ENCODE measurements at places on chromosomes 13 and 19.

DNA sequence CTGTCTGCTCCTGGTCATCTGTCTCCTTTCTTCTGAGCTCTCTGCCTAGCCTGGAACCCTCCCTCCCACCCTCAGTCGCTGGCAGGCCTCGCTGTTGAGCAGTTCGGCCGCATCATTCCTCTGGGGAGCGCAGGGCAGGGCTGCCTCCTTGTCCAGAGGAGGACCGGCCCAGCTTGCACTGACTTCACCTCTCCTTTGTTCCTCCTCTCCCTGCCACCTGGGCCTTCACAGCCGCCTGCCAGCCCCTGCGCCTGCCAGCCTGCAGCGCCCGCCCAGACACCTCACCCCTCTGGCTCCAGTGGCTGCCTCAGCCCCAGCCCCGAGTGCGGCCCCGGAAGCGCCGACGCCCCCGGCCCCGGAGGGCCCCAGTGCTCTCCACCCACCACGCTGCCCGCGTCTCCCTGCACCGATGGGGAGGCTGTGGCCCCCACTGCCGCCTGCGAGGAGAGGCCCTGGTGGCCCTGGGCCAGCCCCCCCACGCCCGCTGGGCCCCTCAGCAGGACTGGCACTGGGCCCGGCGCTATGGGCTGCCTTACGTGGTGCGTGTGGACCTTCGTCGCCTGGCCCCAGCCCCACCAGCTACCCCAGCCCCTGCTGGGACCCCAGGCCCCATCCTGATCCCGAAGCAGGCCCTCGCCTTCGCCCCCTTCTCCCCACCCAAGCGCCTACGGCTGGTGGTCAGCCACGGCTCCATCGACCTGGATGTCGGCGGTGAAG is 7.2 kb downstream of the KMT5C start:
- no peak for DNase-seq

DNA sequence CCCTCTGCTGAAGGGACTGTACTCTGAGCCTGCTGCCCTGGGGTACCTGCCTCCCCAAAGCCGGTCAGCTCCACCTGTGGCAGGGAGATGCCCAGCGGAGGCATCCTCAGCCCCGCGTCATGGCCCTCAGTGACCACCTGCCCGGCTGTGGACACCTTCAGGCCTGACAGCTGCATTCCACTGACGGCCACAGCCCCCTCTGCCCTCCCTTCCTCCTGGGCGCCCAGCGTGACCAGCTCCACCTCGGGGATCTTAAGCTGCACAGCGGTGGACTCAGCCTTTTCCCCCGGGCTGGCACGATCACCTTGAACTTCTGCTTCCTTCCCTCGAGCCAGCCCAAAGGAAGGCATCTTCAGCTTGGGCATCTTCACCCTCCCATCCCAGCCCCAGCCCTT is 4.8 kb upstream of the HIPK4 start:
- no peak for DNase-seq

GRCh38 chr13:114328034-114328433 is 13.7 kb downstream of the CHAMP1 start:
- no peak for DNase-seq

DNA sequence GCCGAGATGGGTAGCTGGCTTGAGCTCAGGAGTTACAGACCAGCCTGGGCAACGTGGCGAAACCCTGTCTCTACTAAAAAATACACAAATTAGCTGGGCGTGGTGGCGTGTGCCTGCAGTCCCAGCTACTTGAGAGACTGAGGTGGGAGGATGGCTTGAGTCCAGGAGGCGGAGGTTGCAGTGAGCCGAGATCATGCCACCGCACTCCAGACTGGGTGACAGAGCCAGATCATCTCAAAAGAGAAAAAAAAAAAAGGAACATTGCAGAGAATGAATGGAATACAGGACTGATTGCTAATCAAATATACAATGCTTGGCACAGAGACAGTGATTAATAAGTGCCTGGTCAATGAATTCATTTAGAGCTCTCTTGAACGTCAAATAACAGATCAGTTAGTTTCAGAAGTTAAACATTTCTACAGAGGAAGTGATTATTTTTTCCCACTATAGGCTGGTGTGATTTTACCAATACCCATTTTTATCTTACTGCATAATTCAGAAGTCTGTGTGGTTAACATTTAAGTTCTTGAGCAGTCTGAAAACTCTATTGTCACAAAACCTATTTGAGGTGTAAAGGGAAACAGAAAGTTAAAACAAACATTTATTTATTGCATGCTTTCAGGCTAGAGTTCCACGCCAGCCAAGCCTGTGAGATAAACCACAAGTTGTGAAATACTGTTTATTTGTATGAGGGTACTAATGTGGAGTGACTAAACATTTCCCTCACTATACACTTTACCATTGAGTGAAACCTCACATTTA is 7.7 kb upstream of the TBC1D4 start:
- no peak for DNase-seq

GRCh38 chr13:42229287-42229686 is 42.7 kb upstream of the AKAP11 start:
- no peak for DNase-seq

DNA sequence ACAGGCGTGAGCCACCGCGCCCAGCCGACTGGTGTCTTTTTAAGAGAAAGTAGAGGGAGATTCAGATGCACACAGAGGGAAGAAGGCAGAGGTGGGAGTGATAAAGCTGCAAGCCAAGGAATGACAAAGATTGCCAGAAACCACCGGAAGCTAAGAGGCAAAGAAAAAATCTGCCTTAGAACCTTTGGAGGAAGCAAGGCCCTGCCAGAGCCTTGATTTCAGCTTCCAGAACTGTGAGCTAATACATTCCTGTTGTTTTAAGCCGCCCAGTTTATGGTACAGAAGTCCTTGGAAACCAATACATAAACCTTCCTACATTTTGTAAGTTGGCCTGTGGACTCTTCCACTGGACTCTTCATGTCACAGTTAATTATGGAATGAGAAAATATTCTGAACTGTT is 71.7 kb upstream of the SOX21 start:
- DNase-seq: no peak

- no peak for DNase-seq
Observed at GRCh38 chr19:38206928-38207327, 17.1 kb downstream of the DPF1 start.

DNA sequence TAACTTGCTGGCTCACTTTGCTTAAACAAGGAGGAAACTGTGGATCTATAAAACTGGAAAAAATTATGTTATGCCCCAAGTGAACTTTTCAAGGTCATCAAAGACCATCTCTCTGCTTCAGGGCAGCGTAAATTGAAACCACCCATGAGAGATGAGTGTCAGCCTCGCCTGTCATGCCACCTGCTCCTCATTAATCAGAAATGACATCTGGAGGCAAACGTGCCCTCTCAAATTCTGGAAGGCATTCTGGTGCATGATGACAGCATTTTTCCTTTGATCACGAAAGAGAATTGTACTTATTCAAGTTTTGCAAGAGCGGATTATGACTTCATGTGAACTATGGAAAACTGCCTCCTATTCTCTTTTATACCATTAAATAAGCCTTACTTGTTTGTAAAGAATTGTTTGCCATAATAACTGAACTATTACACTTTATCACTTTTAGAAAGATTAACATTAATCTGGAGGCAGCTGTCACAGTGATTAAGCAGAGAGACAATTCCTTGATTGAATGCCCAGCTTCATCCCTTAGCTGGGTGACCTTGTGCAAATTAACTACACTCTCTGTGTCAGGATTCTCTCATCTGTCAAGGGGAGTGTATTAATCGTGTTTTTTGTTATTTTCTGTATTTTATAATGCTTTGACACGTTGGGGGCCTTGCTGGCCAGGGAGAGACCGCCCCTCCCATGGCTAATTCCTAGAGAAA is 17.0 kb upstream of the SACS start:
- DNase-seq: no peak

GRCh38 chr13:105920370-105920769 is 615.1 kb downstream of the EFNB2 start:
- no peak for DNase-seq

DNA sequence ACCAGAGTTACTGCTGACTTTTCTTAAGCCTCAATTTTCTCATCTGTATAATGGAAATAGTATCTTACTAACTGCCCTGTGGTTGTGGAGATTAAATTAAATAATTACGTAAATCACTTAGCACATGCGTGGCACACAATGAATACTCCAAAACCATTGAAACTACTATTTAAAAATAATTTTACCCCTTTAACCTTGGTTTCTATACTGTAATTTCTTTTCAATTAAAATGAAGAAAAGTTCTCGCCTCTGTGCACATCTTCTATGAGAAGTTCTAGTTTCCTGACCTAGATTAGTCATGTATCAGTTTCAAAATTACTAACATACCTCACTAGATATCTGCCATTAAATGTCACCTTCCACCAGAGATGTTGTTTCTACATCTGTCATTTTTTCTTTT is 5.7 kb downstream of the SLITRK1 start:
- DNase-seq: no peak

GRCh38 chr13:111318386-111318785 is 2.1 kb upstream of the TEX29 start:
- DNase-seq: no peak

- DNase-seq: peak; percentile 28
Observed at GRCh38 chr13:51148952-51149573, 38.0 kb upstream of the C13orf42 start.

- no peak for DNase-seq
Observed at GRCh38 chr19:46357846-46358583, 11.1 kb downstream of the PPP5C start.

DNA sequence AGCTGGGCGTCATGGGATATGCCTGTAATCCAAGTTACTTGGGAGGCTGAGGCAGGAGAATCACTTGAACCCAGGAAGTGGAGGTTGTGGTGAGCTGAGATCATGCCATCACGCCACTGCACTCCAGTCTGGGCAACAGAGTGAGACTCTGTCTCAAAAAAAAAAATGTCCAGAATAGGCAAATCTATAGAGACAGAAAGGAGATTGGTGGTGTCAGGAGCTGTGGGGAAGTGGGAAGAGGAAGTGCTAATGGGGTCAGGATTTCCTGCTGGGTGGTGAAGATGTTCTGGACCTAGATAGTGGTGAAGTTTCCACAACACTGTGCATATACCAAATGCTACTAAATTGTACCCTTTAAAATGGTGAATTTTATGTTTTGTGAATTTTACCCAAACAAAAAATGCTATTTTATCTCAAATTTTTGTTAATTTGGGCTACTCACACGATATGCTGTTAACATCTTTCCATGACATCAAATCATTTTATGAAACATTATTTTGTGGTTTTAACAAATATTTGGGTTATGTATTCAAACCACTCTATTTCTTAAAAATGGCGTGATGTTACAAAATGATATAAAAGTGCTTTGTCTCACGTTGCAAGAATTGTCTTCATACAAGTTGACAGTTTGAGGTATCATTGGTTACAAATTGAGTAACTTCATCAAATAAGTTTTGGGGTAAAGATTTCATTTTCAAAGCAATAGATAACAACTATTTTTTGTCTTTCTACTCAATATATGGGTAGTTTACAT is 7.4 kb upstream of the CYP4F3 start:
- no peak for DNase-seq

DNA sequence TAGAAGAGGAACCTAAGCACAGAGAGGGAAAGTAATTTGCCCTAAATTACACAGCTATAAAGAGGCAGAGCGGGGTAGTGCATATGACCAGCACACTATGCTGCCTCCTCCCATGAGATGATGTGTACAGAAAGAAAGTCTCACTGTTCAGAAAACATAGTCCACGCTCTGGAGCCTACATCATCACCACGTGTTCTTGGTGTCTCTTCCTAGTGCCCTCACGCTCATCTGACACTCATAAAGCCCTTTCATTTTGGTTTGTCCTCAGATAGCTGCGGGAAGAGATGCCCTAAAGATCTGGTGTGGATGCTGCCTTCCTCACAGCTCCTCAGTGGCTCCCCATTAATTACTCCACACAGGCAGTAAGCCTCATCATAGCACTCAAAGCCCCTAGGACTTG is 27.4 kb upstream of the SIAH3 start:
- DNase-seq: no peak

DNA sequence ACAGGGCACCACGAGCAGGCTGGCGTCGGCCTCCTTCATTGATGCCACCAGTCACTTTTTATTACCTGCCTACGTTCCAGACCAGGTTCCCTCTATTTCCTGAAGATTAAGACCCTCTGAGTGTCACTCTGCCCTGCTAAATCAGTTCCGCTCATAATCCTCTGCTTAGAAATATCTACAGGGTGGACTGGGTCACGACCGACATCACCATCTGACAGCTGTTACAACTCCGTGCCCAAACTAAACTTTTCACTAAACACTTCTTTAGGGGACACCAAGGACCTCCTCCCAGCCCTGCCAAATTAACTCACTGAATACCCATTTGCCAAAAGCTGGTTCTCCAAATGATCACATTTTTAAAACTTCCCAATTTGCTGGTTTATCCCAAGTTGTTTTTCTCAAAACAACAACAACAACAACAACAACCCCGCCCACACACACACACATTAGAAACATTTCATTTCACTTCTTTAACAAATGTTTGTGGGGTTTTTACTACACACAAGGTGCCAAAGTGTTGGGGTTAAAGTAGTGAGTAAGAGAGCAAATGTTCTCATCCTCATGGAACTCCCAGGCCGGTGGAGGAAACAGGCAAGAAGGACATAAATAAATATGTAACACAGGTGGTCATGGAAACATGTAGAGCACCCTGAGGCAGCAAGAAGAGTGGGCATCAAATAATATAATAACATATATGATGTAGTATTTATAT is 72.0 kb upstream of the PEG3 start:
- no peak for DNase-seq

- no peak for DNase-seq
Observed at GRCh38 chr13:69579351-69579750, 528.3 kb upstream of the ATXN8OS start.

- no peak for DNase-seq
Observed at GRCh38 chr13:33799950-33800592, 17.9 kb upstream of the RFC3 start.

- DNase-seq: no peak
Observed at GRCh38 chr13:98542568-98543377, 34.1 kb downstream of the STK24 start.

DNA sequence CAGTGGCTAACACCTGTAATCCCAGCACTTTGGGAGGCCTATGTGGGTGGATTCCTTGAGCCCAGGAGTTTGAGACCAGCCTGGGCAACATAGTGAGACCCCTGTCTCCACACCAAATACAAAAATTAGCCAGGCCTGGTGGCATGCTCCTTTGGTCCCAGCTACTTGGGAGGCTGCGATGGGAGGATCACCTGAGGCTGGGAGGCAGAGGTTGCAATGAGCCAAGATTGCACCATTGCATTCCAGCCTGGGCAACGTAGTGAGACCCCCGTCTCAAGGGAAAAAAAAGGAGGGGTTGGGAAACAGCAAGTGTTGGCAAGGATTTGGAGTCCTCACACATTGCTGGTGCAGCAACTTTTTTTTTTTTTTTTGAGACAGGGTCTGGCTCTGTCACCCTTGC is 19.2 kb downstream of the SPTBN4 start:
- DNase-seq: no peak

Measured in uterus (tissue), 4 donors.